ENCODE measurements at places on chromosomes 11 and 22.

GRCh38 chr11:78784321-78785061 lies 209.8 kb upstream of the NARS2 start:
- no peak for DNase-seq

DNA sequence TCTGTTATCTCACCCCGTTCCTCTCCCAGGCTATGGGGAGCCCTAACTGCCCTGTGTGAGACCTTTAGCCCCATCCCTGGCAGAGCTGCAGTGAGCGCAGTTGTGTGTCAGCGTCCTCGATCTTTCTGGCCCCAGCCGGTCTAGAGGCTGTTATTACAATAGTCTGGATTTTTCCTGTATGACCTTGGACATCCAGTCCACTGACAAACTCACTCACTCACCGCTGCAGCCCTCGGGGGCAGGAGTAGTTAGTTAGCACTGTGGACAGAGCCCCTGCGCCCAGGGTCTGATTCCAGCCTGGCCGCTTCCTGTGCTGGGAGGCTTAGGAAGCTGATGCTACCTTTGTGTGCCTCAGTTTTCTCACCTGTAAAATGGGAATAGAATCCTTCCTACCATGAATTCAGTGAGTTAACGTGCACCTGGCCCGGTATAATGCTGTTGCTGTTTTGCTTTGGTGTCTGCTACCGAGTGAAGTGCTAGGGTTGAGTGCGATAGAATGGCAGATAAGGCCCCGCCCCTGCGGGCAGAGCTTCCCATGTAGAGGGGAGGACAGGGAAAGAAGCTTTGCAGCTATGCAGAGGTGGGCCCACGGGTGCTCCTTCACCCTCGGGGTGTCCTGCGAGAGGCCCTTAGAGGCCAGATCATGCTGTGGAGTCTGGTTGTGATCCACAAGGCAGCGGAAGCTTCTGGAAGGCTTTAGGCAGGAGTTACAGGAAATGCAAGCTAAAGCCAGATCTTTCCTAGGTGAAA lies 3.0 kb downstream of the LRP5 start:
- DNase-seq = no peak

- no peak for DNase-seq
Measured at GRCh38 chr11:132228746-132229325, 858.4 kb downstream of the NTM start.

DNA sequence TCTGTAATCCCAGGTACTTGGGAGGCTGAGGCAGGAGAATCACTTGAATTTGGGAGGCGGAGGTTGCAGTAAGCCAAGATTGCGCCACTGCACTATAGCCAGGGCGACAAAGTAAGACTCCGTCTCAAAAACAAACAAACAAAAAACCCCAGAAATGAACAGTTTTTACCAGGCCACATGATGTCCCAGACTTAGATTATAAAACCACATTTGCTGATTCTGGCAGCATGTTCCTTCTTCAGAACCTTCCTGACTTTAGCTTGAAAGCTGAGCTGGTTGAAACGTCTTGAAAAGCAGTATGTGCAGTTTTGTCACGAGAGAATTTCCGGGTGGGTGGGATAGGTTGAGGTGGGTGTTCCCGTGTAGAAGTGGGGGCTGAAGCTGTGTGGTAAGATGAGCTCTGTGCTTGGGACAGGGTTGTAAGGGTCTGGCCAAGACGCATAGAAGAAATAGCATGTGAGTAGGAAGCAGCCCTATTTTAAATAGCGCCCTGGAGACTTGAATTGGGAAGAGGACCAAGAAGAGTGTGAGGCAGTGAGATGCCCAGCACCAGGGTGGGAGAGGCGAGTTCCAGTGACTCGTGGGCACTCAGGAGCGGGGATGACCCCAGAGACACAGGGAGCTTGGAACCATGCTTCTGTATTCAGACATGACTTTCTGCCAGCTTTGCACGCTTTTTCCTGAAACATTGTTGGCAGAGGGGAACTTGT lies 7.6 kb downstream of the AP2A2 start:
- no peak for DNase-seq

GRCh38 chr11:77174559-77174958 lies 46.5 kb downstream of the MYO7A start:
- no peak for DNase-seq

DNA sequence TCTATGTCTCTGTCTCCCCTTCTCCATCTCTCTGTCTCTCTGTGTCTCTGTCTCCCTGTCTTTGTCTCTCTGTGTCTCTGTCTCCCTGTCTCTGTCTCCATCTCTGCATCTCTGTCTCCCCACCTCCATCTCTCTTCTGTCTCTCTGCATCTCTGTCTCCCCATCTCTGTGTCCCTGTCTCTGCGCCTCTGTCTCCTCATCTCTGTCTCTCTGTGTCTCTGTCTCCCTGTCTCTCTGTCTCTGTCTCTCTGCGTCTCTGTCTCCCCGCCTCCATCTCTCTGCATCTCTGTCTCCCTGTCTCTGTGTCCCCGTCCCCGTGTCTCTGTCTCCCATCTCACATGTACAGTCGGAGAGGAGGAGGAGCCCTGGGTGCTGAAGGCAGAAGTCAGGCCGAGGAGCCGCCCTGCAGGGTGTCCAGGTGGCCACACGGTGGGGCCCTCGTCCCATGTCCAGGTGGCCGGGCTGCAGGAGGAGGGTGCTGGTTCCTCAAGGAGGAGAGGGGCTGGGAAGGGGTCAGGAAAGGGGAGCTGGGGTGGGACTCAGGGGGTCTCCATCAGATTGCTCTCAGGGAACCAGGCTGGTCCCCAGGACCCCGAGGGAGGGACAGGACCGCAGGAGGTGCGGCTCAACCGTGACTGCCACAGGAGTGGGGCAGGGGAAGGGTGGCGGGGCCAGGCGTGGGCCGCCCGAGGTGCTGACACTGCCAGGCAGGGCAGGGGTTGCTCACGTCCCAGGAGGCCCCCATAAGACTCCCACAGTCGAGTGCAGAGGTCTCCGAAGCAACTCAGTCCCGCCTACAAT lies 25.6 kb upstream of the TH start:
- DNase-seq = no peak

DNA sequence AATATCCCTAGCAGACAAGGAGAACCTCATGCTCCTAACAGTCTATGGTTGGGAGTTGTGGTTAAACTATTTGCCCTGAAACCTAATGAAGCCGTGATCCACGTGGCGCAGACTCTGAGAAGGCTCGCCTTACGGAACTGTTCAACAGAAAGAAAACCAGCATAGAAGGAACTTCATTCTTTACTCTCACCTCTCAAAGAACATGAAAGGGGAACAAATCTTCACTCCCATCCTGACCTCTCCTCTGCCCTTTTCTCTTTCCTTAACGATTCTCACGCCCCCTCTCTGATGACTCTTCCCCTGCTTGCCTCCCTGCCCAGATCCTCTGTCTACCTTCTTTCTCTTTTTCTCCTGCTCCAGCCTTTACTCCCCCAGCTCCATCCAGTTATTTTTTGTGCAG lies 54.2 kb downstream of the IRAG1 start:
- DNase-seq = no peak

- no peak for DNase-seq
Measured at GRCh38 chr11:58926251-58926650, 13.0 kb upstream of the GLYATL1 start.

DNA sequence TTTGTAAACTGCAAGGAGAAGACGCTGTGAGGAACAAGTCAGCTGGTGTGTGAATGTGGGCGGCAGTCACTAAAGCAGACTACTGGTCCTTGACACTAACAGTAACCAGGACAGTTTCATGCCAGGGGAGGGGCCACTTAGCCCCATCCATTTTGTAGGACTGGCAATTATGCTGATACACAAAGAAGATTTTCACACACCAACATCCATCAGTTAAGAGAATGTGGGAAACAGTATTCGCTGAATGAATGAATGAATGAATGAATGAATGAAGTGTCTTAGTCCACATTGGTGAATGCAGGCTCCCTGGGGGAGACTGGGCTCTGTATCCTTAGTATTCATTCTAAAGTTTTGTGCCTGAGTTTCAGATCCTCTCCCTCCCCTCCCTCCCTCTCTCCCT lies 590.4 kb downstream of the BRD1 start:
- DNase-seq = no peak

GRCh38 chr11:79492008-79492407 lies 51.2 kb upstream of the TENM4 start:
- no peak for DNase-seq

- no peak for DNase-seq
Measured at GRCh38 chr11:128151780-128152179, 435.6 kb downstream of the ETS1 start.

Measured in CMK (cell line).